Activated CD4-positive, alpha-beta T cell treated with anti-CD3 and anti-CD28 coated beads for 36 hours (primary cell): ENCODE measurements at places on chromosomes 1 and 21.

DNA sequence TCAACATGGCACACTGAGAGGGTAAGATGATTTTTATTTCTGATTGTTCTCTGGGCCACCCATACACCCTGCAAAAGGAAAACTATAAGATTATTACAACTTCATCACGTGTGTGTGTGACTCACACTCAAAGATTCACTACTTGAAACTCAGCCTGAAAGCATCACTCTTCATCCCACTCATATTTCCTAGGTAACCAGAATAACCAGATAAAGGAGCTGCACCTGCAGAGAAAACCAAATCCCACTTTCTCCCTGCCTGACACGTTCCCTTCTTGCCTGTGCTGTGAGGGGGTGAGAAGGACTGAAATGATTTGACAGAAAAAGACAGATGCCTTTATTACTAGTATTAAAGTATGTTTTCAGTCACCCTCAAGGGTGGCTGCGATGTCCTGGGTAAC is 131.6 kb downstream of the TGFBR3 start:
- DNase-seq: peak; percentile 75

DNA sequence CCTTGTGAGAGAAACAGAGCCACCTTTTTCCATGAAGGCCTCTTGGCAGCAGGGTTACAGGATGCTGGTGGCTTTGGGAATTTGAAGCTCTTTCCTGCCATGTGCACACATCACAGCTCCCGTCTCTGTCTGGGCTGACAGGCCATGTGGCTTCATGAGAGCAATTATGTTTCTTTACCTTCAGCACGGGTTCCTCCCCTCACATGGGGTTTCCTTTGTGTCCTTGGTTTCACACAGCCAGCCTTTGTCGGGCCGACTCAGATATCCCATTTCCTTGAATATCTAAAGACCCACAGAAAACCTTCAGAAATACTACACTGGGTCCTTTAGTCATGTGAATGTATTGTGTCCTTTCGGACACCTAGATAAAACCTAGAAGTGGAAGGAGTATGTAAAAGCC is 7.1 kb downstream of the CLIC6 start:
- no peak for DNase-seq

- DNase-seq: peak; percentile 11
Measured at GRCh38 chr1:186188004-186188539, 187.0 kb downstream of the TPR start.

- DNase-seq: peak; percentile 63
Measured at GRCh38 chr21:44874497-44875315, 1.2 kb upstream of the PTTG1IP start.

- peak; percentile 32 for DNase-seq
Measured at GRCh38 chr1:58249737-58250586, 296.6 kb downstream of the OMA1 start.

DNA sequence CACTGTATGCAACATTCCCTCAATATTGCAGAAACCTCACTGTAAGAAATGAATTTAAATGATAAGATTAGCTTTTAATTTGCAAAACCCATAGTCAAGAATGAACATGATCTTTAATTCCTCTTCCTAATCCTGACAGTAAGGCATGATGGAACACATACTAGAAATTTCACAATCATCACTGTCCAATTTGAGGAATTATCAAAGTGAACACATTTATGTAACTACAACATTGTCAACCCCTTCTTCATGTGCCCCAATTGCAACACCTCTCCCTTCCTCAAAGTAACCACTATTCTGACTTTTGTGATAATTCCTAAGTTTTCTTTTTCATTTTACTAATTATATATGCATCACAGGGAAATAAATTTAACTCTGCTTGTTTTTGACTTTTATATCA is 103.1 kb downstream of the LHX8 start:
- DNase-seq: no peak

DNA sequence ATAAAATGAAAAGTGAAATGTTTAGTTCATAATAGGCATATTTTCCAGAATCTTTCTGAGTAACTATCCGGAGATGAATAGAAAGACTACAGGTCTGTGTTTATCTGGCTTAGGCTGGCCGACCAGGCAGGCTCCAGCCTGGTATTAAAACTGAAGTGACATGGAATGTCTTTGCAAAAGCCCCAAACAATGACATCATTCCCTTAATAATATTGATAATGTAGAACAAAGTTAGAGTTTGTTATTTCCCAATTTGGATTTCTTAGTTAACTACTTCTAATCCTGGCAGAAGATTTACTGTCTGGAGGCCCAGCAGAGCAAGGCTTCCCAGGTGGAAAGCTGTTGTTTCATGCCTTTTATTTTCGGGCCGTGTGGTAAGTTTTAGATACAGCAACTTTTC is 207.7 kb downstream of the GREM2 start:
- DNase-seq: no peak

DNA sequence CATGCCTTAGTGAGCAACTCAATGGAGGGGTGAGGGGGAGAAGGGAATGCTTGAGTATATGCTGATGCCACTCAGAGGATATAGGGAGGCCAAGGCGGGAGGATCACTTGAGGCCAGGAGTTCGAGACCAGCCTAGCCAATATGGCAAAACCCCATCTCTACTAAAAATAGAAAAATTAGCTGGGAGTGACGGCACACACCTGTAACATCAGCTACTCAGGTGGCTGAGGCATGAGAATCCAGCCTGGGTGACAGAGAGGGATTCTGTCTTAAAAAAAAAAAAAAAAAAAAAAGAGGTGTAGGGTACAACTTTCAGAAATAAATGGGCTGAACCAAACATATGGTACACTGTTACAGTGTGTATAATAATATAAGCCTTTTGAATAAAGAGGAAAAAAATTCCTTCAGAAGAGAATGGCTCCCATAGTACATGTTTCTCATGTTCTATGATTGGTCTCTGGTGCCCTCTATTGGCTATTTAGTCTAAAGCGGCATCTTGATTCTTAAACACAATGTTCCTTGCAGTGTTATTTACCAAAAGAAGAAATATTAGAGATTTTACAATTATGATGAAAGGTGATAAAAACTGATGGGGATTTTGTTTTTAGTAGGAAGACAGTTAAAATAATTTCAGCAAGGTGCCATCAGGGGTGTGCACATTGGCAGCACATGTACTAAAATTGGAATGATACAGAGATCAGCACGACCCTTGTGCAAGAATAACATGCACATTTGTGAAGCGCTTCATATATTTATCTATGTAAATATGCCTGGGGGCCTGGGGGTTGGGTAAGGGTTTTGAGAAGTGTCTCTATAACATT is 109.8 kb downstream of the PATJ start:
- no peak for DNase-seq
